ENCODE measurements at places on chromosomes 7 and 10.
A peak's percentile ranks its signal among the peaks of the same experiment; 100 is the strongest.

DNA sequence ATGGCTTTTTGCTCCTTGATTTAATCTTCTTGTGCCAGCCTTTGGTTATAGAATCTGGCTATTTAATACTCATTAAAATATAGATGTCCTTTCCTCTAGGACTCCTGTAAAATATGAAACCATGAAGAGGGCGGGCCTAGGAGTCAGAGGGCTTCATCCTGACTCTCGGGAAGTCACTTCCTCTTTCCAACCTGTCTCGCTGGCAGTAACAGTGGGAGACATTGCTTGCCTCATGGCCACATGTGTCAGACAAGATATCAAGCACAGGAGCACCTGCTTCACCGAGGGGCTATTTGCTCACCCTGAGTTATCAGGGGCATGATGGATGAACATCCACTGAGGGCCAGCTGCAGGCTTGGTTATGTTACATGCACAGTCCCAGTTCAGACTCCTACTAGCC is 31.0 kb downstream of the SLIT1 start:
- no peak for DNase-seq

- DNase-seq, result peak; percentile 91
Measured at GRCh38 chr10:106577266-106577665, 587.2 kb downstream of the SORCS1 start.

DNA sequence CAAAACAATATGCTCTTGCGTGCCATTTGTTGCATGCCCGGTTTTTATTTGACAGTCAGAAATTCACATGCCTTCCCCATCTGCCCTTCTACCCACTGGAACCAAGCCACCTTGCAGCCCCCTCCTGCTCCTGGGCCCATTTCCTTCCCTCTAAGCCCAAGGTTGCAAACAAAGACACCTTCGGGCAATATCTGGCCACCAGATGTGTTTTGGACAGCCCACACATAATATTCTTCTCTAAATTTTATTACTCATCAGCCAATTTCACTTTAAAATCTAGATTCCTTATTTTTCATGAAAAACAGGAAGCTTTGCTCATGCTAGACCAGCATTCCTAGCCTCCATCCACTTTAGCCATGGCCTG is 18.2 kb upstream of the C10orf105 start:
- DNase-seq, result no peak

GRCh38 chr10:69449841-69450240 is 1.4 kb upstream of the TSPAN15 start:
- DNase-seq, result peak; percentile 94

DNA sequence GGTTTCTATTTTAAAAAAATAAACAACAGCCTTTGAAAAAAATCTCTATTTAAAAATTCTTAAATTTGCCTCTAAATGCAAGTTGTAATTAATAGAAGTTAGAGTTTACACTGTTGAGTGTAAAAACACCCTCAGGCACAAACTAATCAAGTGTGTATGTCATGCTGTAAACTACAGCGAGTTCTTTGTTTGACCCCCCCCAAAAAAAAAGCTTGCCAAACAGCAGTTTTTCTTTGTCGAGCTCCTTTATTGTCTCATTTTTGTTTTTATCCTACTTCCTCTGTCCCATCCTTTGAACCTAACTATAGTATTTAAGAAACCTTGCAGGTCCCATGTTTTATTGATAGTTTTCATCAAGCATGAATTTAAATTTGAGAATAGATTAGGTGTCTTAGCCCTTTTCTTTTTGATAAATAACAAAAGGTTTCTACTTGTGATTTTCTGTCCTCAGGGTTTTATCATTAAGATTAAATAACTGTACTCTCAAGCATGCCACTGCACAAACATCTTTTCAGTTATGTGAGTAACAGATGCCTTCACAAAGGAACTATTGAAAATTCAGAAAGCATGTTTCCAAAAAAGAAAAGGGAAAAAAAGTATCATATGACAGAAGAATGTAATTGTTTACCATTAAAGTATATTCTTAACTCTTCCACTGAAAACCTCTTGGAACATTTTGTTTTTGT is 176.0 kb downstream of the ARID5B start:
- DNase-seq, result no peak

DNA sequence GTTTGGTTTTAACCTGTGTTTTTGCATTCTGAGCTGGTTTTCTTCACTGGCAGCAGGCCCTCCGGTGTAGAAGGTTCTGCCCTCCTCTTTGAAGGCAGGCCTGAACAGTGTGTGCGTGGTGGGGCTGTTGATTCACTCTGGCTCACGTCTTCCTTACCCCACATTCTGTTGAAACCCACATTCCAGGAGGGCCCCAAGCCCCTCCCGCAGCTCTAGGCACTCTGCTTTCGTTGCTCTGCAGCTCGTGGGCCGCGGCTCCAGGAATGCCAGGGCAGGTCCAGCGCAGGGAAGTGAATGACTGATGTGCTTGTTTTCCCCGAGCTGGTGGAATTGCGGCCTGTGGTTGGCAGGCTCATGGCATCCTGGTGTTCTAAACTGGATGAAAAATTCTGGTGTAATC is 49.0 kb downstream of the HTRA1 start:
- peak; percentile 65 for DNase-seq

DNA sequence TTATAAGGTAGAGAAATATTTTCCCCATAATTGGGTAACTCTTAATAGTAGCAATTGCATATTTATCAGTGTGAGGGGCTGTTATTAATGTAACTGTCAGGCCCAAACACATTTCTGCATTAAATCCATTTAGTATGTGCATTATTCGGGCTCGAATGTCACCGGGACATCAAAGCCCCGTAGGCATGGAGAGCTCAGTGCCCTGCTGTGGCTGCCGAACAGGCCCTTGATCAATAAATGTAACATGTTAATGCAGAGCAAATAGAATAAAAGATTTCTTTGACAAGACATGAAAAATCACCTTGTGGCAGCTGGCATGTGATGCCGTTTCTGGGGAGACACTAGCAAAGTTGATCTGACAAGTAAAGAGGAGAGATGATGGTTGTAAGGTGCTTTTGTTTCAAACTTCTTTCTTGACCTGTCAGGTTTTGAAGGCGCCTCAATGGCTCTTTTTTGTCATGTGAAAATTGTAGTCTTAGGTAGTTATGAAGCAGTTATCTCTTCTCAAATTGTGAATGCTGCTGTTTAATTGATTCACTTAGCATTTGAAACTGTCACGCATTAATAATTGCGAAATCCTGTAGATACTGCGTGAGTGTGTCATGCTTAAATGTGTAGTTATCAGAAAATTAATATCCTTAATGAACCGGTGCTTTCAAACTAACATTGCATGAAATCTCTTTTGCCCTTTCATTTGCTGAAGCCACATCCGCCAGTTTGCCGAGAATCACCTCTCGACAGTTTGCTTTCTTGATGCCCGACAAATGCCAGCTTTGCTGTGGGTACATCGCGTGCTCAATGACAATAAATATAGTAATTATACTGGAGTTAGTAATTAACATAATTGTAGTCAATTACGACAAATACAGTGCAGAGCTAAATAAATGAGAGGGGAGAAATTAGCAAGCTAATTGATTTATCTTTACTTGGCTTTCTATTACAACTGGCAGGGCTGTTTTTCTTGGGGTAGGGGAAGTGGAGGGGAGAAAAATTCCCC is 19.5 kb downstream of the LRMDA start:
- DNase-seq, result peak; percentile 32

GRCh38 chr7:26284995-26285632 is 6.5 kb upstream of the SNX10 start:
- no peak for DNase-seq

GRCh38 chr10:64771253-64772050 is 1250.3 kb downstream of the REEP3 start:
- no peak for DNase-seq

DNA sequence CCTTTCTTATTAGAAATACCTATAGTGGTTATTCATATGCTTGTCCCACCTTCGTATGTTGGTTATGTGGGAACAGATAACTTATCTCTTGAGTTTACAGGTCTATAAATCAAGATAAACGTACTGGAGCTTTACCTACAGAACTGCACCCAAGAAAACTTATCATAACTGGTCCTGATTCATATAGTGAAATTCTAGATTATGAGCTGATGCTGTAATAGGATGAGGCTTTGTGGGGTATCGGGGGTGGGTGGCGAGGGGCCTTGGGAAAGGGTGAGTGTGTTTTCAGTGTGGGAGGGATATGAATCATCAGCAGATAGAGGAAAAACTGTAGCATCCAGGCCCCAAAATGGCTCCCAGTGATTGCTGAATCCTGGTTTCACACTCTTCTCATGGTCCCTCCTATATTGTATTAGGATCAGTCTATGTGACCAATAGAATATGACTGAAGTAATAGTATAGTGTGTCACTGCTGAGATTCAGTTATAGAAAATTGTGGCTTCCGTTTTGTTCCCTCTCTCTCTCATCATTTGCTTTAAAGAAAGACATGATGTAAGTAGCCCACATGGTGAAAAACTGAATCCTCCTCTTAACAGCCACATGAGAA is 706.8 kb upstream of the LRRTM3 start:
- no peak for DNase-seq

- no peak for DNase-seq
Measured at GRCh38 chr7:46035166-46035565, 114.1 kb upstream of the IGFBP3 start.

DNA sequence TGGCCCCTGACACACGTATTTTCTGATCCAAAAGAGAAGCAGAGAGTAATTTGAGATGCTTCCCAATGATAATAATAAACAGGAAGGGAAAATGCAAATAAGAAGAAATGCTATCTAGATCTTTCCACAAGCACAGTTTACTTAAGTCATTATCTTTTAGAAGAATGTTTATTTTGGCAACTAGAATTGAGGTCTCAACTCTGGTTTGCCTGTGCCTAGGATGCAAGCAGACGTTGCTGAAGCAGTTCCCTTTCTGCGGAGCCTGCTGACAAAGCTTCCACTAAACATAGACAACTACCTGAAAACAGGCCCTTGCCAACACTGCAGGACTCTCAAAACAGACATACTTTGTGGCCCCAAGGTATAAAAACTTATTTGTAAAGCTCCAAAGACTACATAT is 315.8 kb upstream of the POM121L12 start:
- DNase-seq, result no peak

DNA sequence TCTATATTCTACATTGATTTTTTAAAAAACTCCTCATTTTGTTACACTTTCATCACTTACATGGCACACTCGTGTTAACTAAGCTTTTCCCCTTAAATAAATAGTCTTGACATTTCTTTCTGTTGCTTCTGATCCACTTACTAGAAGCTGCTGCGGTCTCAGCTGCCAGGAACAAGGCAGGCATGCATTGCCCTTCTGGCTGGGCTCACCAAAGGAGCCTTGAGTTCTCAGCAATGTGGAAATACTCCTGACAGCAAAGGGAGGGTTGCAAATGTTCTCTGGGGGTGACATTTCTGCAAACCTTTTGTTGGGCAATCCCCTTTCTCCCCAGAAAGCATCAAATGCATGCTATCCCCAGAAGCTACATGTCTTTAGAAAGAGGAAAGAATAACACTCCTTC is 350.1 kb downstream of the PRPF18 start:
- no peak for DNase-seq

- peak; percentile 53 for DNase-seq
Measured at GRCh38 chr7:3217166-3217565, 83.9 kb upstream of the SDK1 start.

GRCh38 chr7:82904871-82905270 is 257.8 kb downstream of the PCLO start:
- no peak for DNase-seq

GRCh38 chr10:58464956-58465355 is 47.7 kb upstream of the BICC1 start:
- DNase-seq, result no peak

DNA sequence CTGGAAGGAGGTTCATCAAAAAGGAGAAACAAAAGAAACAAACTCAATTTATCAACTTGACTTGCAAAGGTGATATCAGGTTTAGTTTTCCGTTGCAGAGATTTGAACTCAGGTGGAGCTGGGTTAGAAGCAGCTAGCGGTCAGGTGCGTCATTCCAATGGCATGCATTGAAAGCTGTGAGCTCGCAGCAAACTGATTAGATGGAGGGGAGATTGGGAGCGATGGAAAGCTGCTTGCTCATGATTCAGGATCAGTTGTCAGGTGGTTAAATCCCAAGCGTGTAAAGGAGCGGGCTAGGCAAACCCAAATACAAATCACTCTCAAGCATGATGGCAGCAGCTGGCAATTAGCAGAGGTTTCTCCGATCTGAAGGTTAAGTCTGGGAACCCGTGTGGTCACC is 49.3 kb upstream of the AFAP1L2 start:
- DNase-seq, result peak; percentile 85

DNA sequence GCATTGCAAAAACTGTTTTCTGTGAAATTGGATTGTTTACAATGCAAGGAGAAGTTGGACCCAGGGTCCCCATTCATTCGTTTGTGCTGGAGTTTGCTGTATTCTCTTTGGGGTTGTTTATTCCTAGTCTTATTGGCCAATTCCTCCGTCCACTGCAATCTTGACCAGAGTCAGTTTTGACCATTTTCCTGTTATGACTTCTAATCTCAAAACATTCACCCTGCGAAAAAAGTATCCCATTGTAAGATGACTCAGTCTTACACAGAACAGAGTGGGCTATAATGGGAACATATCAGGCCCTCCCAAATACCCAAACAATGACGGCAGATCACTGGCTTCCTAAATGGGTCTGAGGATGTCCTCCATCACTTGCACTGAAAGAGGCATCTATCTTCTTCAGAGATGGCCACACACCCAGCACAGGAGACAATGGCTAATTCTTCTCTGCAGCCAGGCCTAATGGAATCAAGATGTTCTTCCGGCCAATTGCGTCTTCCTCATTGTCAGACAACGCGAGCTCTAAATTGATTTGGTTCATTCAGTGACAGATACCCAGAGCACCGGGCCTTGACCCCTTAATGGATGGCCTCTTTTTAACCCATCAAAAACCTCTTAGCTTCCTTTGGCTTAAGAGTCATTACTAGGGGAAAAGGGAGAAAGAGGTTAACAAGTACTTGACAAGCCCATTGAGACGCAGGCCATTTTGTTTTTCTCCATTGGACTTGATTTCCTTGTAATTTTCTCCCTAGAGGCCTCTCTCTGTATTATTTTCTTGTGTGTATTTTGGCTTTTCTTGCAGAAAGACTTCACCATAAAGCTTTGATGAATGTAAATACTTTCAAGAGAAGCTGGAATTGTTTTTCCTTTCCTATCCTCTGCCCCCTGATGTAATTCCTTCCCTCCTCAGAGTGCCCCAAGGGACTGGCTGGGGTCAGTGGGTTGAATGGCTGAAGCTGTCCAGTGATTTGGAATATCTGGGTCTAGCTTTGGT is 129.6 kb downstream of the PRPF18 start:
- peak; percentile 88 for DNase-seq

GRCh38 chr10:45118929-45119328 is 118.2 kb downstream of the ZNF22 start:
- DNase-seq, result no peak

GRCh38 chr10:7866176-7866575 is 47.9 kb downstream of the TAF3 start:
- DNase-seq, result peak; percentile 94

GRCh38 chr10:48478980-48479811 is 125.7 kb downstream of the ARHGAP22 start:
- DNase-seq, result no peak

DNA sequence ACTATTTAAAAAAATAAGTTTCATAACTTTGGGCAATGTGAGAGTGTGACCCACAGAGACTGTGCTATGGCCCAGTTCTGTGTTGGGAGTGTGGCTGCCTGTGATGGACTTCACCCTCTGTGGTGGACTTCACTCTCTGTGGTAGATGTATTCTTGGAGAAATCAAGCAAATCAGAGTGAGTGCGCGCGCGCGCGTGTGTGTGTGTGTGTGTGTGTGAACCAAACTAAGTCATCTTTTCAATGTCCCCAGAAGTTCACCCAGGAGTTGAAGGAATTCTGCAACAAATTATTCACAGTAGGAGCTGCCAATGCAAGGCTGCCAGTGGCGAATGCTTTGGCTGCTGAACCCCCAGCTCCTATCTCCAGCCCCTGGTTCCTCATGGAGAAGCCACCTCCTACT is 184.5 kb downstream of the ADAM12 start:
- DNase-seq, result no peak

GRCh38 chr10:87866412-87866974 is 3.1 kb downstream of the PTEN start:
- no peak for DNase-seq

All from islet precursor cell (in vitro differentiated cells).